Effector CD8-positive, alpha-beta T cell (primary cell): ENCODE measurements at places on chromosomes 6 and 20.

GRCh38 chr6:1124885-1125284 is 187.0 kb upstream of the FOXQ1 start:
- DNase-seq: no peak

DNA sequence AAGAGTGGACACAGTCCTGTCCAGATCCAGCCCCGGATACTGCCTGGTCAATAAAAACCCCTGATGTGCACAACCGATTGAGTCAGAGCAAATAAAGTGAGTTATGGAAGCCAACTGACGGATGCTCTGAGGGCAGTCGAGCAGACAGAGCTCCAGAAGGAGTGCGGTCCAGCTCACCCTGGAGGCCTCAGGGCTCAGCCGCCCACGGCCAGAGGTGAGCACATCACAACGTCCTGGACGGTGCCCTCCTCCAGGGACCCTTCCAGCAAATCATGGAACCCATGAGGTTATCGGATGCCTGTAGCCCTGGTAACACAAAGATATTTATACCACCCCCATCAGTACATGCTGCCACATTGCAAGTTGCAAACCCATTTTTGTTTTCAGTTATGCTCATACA is 44.0 kb upstream of the SMOC2 start:
- no peak for DNase-seq

DNA sequence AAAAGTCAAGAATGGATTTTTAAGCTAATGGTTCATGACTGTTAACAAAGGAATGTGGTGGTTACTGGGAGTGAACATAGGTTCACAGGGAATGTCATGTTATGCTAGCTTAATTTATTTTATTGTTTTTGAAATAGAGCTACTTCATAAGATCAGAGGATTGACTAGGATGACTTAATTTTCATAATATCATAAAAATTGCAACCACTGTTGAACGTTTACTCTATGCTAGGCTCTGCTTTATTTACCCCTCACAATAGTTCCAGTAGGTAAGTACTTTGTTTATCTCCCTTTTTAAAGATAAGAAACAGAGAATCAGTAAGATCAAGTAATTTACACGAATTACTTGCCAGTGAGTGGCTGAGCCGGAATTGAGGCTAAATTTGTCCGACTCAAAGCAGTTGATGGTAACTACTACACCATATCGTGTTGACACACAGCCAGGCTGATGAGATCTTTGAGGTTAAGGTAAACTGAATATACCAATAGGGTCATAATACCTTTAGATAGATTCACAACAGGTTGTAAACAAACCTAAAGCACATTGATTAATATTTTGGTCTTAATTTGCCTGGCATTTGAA is 194.6 kb upstream of the CITED2 start:
- no peak for DNase-seq

GRCh38 chr20:19741924-19742323 is 16.1 kb upstream of the RIN2 start:
- DNase-seq: no peak

DNA sequence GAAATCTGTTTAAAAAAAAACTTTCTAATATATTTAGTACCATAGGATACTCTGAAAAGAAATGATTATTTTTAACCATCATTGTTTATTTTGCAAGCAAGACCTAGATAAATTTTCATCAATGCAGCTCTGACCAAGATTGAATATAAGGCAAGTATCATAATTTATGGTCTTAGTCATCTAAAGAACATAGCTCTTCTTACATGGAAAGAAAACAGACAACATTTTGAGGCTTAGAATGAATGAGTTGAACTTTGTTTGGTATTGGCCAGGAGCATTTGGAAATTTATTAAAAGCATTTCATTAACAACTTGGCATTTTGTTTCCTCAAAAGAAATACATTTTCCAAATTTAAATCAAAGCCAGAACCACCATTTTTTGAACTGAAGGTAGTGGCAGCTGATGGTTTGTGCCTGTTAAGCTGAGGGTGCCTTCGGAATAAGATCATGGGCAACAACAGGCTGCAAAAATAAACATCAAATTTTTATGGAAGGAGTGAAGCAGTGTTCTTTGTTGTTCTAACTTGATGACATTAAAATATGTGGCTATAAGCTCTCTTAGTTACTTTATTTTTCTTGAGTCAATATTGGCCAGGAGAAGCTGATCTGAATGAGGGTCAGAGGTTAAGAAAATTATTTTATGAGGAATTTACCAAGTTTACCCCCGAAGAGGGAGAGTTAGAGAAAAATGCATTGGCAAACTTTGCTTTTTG is 6.7 kb upstream of the ATXN1 start:
- no peak for DNase-seq

DNA sequence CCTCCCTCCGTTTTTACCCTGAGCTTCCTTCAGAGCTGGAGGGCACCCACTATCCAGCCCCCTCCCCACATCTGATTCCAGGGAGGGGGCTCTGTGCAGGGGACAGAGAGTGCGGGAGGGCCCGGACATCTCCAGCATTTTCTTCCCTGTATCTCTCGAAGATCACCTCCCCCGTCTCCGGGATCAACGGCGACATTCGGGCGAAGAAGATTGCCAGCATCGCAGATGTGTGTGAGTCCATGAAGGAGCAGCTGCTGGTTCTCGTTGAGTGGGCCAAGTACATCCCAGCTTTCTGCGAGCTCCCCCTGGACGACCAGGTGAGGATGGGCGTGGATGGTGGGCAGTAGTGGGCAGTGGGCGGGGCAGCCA is 58.8 kb downstream of the HNF4A start:
- no peak for DNase-seq

DNA sequence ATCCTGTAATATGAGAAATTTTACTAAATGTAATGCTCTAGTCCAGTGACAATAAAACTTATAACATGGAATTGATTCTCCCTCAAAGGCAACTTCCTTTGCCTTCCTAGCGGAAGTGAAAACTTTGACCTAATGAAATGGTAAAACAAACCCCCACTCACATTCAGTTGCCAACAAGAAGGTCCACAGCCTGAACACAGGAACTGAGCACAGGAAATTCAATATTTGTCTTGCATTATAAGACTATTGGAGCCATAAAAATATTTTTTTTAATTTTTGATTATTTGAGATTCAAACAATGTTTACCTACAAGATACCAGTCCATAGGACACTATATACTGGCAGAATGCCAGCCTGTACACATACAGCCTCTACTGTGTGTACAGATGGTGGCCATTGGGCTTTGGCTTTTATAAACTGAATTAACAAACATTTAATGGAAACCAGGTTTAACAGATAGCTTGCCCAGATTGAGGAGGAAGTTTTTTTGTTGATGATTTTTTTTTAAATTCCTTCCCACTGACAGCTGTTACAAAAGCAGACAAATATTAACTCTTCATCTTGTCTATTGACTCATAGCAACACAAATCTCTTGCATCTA is 481.5 kb upstream of the JAG1 start:
- no peak for DNase-seq

- DNase-seq: no peak
These were observed 245.4 kb upstream of the EXOC2 start for GRCh38 chr6:938271-938905.

DNA sequence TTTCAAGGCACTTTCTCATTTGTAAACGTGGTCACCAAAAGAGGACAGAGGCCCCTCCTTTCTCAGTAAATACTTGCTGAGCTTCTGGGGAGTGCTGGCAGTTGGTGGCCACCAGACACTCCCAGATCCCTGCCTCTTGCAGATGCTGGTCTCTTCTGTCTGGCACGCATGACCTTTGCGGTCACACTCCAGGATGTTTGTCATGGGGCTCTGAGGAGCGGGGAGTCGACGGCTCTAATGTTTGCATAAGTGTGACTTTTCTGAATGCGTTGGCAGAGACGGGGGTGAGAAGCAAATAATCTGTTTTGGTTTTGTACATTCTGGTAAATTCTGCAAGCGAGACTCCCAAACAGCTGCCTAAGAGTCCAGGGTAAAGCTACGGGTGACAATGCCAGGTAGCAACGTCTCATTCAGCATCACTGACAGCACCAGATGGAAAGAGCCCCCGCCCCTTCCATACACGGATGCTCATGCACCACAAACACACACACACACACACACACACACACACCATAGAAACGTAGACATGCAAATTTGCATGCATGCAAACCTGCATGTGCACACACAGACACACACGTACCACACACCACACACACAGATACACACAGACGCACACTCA is 101.1 kb downstream of the YTHDF1 start:
- DNase-seq: no peak

GRCh38 chr6:19788686-19789085 is 48.5 kb upstream of the ID4 start:
- DNase-seq: no peak

GRCh38 chr6:3307436-3307835 is 48.7 kb downstream of the PSMG4 start:
- no peak for DNase-seq

GRCh38 chr6:8659404-8660189 is 224.3 kb upstream of the SLC35B3 start:
- DNase-seq: no peak

GRCh38 chr6:113774127-113774825 is 82.9 kb upstream of the MARCKS start:
- DNase-seq: no peak

DNA sequence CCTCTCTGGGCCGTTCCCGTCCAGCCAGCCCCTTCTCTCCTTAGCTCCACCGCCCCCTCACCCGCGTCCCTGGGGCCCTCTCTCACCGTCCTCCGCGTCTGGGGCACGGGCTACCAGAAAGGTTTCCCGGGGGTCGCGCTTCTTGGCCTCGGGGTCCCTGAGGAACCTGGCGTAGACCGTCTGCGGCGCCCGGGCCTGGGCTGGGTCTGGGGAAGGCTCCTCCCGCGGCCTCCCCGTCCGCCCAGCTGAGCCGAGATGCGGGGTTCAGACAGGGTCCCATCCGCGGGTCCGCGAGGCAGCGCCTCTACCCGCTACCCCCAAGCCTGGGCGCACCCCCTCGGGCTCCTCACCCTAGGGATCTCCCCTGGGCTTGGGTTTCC is 1.1 kb downstream of the TULP1 start:
- no peak for DNase-seq

GRCh38 chr20:19713822-19714578 is 44.1 kb upstream of the RIN2 start:
- DNase-seq: no peak

GRCh38 chr20:41063442-41063841 is 34.8 kb downstream of the TOP1 start:
- no peak for DNase-seq

GRCh38 chr20:20430066-20430465 is 62.2 kb downstream of the INSM1 start:
- no peak for DNase-seq

DNA sequence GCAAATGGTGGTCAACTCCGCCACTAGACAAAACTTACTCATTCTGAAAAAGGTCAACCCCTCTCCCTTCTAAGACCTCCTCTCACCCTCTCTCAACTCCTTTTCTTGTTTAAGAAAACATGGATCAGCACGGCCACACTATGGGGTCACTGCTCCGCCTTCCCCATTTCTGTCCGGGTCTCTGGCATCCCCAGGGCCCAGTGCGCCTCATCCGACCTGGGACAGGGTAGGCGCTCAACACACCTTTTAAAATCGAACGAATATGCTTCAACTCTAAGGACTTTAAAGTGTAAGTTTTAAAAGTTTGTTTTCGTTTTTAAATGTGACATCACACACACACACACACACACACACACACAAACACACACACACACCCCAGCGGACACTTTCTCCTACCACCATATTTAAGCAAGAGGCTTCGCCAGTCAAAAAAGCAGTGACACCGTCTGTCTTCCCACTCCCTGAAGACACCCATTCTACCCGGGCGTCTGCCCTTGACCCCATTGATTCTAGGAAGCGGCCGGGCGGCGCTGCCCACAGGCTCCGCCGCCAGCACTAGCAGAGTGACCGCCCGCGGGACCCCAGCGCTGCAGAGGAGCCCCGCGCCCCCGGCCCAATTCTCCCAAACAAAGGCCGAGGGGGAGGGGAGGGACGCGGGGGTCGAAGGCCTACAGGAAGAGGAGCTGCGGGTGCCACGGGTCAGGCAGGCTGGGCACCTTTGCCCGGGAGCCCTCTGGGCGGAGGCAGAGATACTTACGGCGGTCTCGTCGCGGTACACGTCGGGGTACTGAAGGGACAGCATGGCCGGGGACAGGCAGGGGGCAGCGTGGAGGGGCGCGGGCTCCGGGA is 568 bp downstream of the PREP start:
- peak; percentile 24 for DNase-seq

GRCh38 chr6:113644861-113645575 is 212.1 kb upstream of the MARCKS start:
- DNase-seq: no peak

DNA sequence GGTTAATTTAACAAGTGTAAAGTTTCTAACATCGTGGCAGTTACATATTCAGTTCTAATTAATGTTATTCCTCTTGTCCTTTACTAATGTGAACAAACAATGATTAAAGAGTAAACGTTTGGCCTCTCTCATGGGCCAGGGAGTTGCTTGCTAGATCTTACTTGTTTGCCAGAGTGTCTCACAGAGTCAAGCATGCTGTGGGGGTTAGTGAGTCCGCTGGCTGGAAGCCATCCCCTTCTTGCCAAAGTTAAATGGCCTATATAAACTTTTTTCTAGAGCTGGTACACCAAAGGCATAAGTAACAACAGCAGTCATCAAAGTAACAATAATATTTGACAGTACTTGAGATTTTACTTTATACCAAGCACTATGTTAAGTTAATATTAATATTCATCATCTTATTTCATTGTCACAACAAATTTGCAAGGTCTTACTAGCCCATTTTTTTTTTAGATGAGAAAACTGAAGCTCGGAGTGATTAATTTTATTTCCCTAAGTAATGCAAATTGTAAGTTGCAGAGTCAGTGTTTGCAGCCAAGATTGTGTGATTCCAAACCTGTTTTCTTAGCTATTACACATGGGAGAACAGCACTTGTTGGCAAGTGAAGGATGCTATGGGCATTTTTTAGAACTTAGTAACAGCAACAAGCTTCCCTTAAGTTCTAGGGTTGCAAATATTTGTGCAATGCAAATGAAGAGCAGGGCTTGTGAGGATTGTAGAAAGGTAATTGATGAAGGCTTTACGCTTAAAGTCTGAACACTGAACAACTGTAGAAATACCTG is 224.5 kb downstream of the RFPL4B start:
- DNase-seq: no peak
